Activated effector memory CD4-positive, alpha-beta T cell treated with Interleukin-2 at 50 U/mL for 16 hours (primary cell): ENCODE measurements at places on chromosomes 1 and 21.

- DNase-seq = no peak
Measured at GRCh38 chr1:184793967-184794366, 39.3 kb upstream of the EDEM3 start.

DNA sequence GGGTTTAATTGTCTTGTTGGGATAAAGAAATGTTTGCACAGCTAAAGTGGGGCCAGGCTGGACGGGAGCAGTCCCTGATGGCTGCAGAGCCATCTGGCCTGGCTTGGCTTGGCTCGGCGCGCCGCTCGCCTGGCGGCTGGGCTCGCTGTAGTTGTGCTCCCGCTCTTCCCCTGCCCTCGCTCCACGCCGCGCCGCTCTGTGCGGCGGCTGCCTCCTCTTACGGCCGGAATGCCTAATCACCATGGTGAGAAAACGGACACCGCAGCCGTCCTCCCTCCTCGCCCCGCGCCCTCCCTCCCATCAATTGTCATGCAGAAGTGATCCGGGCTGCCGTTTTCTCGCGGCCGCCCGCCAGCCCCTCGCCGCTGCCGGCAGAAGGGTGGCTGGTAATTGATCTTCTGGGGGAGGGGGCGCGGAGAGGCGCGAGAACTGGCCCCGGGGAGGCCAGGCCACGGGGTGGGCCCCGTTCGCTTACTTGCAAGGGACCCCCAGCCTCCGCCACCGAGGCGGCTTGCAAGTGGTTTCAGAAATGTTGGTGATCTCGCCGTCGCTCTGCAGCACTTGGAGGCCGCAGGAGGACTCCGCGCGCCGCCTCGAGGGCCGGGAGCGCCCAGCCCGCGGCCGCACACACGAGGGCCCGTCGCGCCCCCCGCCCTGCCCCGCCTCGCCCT is 12.4 kb downstream of the RNF220 start:
- no peak for DNase-seq

DNA sequence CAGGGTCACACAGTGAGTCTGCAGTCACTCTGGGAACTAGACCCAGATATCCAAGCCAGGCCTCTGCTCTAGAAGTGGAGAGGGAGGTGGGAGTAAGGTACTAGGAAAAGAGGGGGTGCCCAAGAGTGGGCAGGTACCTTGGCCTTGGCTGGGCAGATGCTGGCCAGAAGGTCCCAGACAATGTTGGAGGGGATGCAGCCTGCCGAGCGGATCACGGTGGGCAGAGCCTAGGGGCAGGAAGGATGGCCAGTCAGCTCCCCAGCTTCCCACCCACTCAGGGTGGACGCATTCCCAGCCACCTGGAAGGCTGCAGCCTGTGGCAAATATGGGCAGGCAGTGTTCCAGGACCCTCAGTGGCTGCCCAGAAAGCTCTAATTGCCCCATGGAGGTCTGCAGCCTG is 23.3 kb downstream of the SPOCD1 start:
- no peak for DNase-seq

GRCh38 chr1:66242646-66243547 is 291.1 kb upstream of the SGIP1 start:
- peak; percentile 52 for DNase-seq

- DNase-seq = no peak
Measured at GRCh38 chr21:43204638-43205037, 35.8 kb downstream of the CRYAA start.

DNA sequence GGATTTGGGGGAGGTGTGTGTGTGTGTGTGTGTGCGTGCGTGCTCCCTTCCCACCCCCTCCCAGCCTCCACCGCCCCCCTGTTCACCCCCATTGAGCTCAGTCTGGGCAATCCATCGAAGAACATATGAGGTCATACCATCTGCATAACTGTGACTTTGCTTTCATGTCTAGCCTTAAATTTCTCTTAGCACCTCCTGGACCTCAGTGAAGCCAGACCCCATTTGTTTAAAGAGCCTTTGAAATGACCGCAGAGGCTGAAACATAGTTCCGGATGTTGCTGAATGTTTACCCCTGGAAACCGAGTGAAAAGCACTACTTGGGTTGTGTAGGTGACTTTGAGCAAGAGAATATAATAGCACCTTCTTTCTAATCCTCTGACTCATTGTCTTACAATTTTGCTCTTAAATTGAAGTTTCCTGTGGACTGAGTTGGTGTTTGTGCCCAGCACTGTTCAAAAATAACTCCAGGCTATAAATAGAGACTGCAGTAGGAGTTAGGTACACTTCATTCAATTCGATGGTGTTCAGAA is 75.4 kb downstream of the UBE4B start:
- DNase-seq = no peak

DNA sequence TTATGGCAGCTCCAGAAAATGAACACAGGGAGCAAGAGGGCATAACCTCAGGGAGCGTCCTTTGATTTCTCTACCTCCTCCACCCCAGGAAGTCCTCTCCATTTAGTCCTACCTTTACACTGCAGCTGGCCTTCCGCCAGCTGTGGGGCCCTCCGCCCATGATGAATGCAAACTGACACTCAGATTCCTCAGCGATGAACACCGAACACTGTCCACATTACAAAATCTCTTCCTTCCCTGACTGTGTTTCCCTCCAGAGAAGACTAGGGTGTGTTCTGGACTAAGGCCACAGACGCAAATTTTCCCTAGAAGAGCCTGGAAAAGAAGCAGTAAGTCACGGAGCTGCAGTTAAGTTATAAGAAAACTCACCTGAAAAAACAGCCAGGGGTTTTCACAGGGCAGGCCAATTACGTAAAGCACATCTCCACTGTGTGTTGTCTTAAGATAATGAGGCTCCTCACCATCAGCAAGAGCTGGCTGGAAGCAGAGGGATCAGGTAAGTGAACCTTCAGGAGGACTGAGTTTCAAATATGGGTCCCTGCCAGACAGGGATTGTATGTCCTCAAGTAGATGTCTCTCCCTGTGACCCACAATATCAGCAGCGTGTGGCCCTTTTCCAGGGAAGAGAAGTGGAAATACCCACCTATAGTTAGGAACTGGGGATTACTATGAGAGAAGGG is 46.3 kb upstream of the ATP1B1 start:
- no peak for DNase-seq

GRCh38 chr1:50929376-50929958 is 30.6 kb downstream of the FAF1 start:
- DNase-seq = no peak

GRCh38 chr1:30196457-30196856 is 526.9 kb downstream of the MATN1 start:
- DNase-seq = no peak
